ENCODE measurements at places on chromosomes 12 and 14.
A peak's percentile ranks its signal among the peaks of the same experiment; 100 is the strongest.

DNA sequence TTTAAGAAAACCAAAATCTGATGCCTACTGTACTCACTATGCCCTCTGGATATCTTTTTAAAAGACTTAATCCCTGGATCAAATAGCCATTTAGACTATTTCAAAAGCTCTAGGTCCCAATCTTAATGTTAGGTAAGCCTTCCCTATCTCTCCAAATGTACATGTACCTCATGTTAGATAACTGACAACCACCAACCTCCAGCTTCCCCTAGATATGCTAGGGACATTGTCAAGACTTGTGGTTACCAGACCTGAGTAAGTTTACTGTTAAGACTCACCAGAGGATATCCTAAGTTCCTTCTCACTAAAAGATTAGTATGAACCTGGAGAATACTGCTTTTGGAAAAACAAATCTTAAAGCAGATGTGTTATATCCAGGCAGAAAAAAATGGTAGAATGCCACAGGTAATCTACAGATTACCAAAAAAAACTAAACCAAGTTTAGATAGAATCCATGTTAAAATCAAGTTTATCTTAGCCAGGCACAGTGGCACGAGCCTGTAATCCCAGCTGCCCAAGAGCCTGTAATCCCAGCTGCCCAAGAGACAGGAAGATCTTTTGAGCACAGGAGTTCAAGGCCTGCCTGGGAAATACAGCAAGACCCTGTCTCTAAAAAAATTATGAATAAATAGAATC lies 9.7 kb downstream of the NAP1L1 start:
- DNase-seq, result no peak

DNA sequence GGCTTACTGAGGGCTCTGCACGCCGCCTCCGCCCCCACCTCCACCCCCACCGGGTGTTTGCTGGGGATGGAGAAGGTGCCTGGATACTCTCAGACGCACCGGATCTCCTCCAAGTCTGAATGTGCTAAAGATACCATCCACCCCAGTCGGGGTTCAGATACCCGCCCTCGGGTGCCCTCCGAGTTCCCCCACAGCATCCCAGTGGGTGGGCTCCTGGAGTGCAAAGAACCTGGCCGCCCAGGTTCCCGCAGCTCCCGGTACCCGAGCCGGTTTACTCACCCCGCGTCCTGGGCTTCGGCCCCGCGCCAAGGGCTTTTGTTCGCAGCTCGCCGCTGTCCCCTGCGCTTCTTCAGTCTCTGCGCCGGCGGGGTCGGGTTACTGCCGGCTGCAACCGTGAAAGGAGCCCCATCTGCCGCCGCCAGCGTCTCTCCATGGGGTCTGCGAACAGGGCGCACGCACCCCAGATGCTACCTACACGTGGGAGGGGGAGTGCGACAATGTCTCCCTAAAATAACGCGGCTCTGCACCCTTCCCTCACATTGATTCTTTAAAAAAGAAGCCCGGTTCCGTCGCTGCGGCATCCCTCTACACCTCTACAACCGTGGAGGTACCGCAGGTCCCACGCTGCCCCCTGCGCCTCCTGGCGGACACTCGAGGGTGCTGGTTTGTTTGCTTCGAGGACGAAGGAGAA lies at the start of gene CCDC177:
Gene CCDC177, minus strand, starts transcription at position 609 of the 691 bp plus-strand sequence. CDS start 1,249 bp downstream, outside the sequence.
- peak; percentile 88 for DNase-seq

DNA sequence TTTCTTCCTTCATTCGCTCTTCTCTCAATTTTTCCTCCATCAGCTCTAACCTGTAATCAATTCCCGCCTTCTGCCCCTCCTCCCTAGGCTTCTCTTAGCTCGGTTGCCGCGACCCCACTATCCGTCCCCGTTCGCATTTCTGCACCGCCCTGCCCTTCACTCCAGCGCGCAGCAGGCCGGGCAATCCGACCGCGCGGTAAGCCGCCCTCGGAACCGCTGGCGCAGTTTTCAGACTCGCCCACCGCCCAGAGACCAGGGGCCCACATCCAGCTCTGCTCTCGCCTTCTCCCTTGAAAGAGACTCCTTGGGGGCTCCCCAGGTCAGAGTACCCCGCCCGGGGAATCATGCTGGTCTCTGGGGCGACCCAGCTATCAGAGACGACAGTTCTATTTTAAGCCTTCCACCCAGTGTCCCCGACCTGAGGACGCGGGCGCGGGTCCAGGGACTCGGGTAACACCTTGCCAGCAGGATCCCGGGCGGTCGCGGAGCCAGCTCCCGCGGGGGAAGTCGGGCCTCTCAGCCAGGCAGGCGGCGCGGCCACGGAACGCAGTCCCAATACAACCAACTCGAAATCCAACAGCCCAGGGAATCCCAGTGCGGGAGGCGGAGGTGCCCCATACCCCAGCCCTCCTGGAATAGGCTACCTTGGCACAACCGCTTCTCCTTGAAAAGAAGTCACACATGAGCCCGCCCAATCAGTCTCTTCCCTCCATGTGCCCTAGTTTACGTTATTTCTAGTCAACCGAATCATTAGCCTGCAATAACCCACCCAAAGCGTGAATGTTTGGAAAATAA lies 5.7 kb upstream of the SLC38A4 start:
- peak; percentile 21 for DNase-seq

DNA sequence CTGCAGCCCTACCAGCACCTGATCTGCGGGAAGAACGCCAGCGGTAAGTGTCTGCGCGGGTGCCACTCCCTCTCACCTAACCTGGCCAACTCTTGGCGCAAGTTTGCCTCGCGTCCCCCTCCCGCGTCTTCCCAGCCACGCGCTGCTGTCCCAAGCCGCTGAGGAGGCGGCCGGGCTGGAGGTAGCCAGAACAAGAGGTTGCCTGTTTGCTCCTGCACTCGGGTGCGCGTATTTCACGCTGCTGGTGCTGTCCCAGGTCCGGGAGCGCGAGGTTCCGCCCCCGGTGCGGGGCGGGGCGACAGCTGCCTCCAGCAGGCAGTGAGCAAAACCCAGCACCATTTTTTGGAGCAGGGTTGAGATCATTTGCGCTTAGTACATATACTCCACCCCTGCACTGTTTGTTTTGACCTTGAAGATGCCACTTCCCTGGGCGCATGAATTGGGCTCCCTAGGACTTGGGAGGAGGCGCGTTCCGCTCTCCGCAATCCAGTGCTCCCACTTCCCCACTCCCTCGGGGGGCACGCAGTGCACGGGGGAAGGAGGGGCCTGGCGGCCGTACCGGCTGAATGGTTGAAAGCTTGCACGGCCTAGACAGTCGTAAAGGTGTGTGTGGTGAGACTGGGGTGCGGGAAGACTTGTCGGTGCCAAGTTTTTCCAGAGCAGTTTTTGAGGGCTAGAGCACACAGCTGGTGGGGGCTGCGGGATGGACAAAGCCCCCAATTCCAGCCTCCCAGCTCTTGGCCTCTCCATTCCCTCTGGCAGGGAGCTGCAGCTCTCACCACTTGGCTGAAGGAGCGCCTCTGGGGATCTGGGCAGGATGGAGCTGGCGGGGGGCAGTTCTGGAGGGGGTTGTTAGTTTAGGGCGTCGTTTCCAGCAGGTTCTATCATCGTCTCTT lies 226.9 kb upstream of the CRY1 start:
- DNase-seq, result peak; percentile 94

GRCh38 chr14:96260341-96260821 lies 4.4 kb downstream of the BDKRB1 start:
- no peak for DNase-seq

DNA sequence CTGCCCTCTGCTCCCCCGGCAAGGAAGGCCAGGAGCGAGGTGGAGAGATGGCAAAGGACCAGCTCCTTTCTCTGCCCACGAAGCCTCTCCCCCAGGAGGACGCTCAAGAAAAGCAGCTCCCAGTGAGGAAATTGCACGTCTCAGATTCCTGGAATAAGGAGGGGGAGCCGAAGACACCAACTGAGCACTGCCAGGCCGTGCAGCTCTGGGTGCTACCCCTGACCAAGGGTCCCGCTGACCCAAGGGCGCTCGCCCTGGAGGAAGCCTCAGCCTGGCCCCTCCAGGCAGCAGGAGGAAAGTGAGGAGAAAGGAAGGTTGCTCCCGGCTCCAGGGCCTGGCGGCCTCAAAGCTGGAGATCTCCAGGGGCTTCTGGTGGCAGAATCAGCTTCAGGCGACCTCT lies 174.1 kb upstream of the SFSWAP start:
- DNase-seq, result no peak

DNA sequence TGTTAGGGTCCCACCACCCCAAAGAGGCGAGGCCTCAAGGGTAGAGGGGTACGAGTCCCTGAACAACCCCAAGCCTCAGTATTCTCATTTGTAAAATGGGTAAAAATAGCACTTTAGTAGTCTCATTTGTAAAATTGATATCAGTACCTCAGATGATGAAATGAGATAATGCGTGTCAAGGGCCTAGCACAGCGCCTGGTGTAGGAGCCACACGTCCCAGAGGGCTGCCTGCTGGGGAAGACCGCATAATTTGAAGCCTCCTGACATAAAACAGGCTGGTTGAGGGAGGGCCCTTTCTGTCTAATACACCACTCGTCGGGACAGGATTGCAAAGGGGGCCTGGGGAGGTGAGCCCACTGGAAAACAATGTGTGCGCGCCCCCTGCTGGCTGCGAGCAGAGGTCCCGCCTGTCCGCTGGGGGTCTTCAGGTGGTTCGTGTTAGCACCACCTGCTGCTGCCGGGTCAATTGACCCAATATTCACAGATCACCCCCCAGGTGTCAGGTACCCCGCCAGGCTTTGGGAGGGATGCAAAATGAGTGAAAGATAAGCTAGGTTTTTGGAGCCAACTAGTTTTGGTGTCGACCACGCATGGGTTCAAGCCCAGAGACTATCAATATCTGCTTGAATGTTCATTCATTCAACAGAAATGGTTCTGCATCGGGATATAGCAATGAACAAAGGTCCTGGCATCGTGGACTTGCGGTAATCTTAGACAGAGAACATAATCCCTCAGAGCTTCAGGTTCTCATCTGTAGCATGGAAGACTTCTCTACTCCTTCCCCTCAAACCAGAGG lies 24.7 kb upstream of the IRF2BPL start:
- peak; percentile 90 for DNase-seq

- no peak for DNase-seq
These were observed 139.7 kb downstream of the RIMBP2 start for GRCh38 chr12:130576371-130576816.

Measured in activated CD4-positive, alpha-beta T cell treated with anti-CD3 and anti-CD28 coated beads for 36 hours (primary cell).